Endothelial cell (in vitro differentiated cells): ENCODE measurements at places on chromosomes 5 and 9. TPM values are rescaled to one million over a fixed set of nuclear protein-coding genes. Genes with fewer than 3 reads are reported as not detected.

DNA sequence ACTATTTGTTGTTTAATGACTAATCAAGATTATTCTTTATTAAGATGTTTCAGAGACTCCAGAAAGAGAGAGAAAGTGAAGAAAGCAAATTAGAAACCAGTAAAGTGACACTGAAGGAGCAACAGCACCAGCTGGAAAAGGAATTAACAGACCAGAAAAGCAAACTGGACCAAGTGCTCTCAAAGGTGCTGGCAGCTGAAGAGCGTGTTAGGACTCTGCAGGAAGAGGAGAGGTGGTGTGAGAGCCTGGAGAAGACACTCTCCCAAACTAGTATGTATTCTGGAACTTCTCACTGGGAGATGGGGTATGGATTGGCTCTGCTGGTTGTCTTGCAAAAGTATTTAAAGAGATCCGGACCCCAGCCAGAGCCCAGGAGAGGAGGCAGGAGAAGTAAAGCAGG lies 33.6 kb downstream of the RAB14 start:
- H3K27ac ChIP-seq, result no peak overlapping the region
- H3K4me3 ChIP-seq, result no peak overlapping the region
- peaks cover 20% of the 10 kb centered on the region for H3K36me3 ChIP-seq
- peaks cover 6% of the 10 kb centered on the region for H3K4me1 ChIP-seq

- no peaks in the 10 kb centered on the region for H3K27me3 ChIP-seq
- H3K4me1 ChIP-seq, result no peaks in the 10 kb centered on the region
- no peak for DNase-seq
- no peak overlapping the region for H3K27ac ChIP-seq
- H3K4me3 ChIP-seq, result no peak overlapping the region
- H3K36me3 ChIP-seq, result no peaks in the 10 kb centered on the region
Observed at GRCh38 chr5:128596071-128596470, 58.0 kb upstream of the FBN2 start.

DNA sequence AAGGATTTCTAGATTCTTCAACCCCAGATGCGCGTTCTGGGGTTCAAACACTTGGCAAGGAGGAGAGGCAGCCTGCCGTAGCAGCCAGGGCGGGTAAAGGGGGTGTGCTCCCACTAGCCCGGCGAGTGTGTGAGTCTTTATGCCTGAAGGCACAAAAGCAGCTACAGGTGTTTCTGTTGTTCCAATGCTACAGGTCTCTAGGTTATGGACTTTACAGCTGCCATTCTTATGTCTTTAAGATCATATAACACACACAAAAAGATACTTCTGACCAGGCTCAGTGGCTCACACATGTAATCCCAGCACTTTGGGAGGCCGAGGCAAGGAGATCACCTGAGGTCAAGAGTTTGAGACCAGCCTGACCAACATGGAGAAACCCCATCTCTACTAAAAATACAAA lies 133.6 kb upstream of the RETREG1 start:
- no peak overlapping the region for H3K27ac ChIP-seq
- H3K4me1 ChIP-seq, result no peaks in the 10 kb centered on the region
- H3K27me3 ChIP-seq, result peaks cover 13% of the 10 kb centered on the region

GRCh38 chr5:63554191-63554590 lies 408.1 kb downstream of the HTR1A start:
- no peak for DNase-seq
- no peaks in the 10 kb centered on the region for H3K4me1 ChIP-seq
- H3K4me3 ChIP-seq, result no peak overlapping the region
- H3K27me3 ChIP-seq, result no peaks in the 10 kb centered on the region

DNA sequence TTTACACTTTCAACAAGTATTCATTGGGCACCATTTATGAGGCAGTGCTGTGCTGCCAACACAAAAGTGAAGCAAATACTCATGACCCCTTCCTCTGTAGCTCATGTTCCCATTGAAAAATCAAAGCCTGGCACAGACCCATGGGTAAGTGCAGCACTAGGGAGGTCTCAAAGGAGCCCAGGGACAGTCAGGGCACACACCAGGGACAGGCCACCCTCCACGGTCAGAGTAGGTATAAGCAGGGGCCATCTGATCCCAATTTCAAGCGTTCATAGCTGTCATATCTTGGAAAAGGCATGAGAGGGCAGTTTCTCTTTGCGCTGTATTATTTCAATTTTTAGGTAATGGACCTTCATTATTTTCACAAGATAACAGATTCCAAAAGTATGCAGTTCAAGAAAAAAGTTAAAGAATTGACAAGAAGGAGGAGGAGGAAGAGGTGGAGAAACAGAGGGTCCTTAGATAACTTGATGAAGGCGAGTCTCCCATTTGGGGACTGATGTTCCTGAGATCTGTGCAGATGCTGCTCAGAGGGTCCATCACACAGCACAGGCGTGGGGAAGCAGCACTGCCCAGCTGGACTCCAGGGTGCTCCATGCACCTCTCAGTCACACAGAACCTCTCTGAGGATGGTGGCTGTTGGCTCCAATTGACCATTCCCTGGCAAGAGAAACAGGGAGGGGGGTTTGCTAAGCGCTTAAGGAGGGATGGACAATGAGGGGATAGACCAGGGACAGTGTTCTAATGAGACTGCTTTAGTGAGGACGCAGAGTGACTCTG lies 7.5 kb downstream of the CTSL start:
- no peak overlapping the region for H3K4me3 ChIP-seq
- no peak for DNase-seq
- peaks cover 5% of the 10 kb centered on the region for H3K4me1 ChIP-seq

DNA sequence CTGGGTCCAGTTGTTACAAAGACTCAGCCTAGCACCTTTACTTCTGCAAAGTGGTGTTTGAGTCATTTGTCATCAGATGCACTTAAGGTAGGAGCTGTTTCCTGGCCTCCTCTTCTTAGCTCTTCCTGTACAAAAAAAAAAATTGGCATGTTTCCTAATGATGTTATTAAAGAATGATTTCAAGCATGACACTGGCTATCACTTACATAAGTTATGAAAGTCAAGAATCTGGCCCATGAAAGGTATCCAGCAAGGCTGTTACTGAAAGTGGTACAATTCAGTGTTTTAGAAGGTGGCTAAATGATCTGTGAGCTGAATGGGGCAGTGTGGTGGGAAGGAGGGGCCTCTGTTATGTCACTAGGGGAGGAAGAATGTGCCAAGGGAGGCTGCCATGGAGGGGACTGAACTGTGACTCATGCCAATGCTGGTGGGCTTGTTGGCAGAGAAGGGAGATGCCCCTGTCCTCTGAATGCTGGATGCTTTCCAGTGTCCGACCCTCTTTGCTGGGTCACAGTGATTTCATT lies 175.1 kb upstream of the MAP1B start:
- peaks cover 11% of the 10 kb centered on the region for H3K4me1 ChIP-seq
- H3K4me3 ChIP-seq, result no peak overlapping the region
- H3K27me3 ChIP-seq, result no peaks in the 10 kb centered on the region
- H3K36me3 ChIP-seq, result no peaks in the 10 kb centered on the region
- no peak for DNase-seq
- H3K27ac ChIP-seq, result peak overlapping the region; percentile 59

CDH12 gene
- 0.26 TPM for total RNA-seq

DNA sequence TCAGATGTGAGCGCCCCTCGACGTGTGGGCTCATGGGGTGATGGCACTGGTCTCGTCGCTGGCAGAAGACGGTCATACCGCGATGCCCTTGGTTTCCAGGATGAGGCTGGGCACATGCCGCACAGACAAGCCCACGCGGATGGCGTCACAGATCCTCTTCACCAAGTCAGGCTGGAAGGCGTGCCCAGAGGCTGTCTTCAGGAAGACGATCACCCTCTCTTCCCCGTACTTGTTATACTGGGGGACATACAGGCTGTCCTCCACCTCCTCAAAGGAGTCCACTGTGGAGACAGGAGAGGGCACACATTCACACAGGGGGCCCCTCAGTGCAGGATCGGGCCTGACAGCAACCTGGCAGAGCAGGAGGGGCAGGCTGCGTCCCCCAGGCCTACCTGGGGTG lies 41.9 kb upstream of the ZNF354A start:
- H3K27ac ChIP-seq, result no peak overlapping the region
- DNase-seq, result no peak

CNTFR gene
- total RNA-seq, result 3.1 TPM

- H3K4me1 ChIP-seq, result no peaks in the 10 kb centered on the region
- H3K27me3 ChIP-seq, result peaks cover 8% of the 10 kb centered on the region
- DNase-seq, result no peak
- H3K4me3 ChIP-seq, result no peak overlapping the region
- H3K36me3 ChIP-seq, result peaks cover 51% of the 10 kb centered on the region
Observed at GRCh38 chr5:150034662-150035061, 34.1 kb downstream of the HMGXB3 start.

DNA sequence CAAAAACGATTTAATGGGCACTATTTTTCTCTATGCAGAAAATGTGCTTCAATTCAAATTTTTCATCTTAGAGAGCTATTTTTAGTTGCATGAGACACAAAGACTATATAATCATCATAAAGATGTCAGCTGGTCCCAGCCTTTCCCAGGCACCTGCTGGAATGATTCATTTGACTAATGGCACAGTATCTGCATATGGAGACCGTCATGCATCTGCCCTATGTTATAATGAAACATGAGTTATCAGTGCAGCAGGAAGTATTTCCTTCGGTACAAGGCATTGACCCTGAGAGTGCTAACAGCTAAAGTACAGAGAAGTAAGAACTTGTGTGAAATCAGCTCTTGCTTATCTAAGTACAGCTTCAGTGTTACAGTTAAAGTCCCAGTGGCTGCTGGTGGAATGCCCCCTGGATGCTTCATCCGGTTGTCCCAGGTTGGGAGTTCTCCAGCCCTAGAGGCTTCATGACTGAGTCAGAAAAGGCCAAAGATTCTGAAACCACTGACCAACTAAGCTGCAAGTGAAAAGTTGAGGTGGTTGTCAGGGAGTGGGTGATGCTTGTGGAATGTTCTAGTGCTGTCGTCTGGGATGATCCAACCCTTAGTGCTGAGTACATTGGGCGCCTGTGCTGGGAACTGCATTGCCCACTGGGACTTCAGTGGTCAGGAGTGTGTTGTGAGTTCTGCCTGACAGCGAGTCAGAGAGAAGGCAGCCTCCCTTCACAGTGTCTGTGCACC lies 57.2 kb downstream of the MTRR start:
- no peak overlapping the region for H3K27ac ChIP-seq
- H3K36me3 ChIP-seq, result no peaks in the 10 kb centered on the region
- H3K4me1 ChIP-seq, result no peaks in the 10 kb centered on the region
- peaks cover 2% of the 10 kb centered on the region for H3K27me3 ChIP-seq

DNA sequence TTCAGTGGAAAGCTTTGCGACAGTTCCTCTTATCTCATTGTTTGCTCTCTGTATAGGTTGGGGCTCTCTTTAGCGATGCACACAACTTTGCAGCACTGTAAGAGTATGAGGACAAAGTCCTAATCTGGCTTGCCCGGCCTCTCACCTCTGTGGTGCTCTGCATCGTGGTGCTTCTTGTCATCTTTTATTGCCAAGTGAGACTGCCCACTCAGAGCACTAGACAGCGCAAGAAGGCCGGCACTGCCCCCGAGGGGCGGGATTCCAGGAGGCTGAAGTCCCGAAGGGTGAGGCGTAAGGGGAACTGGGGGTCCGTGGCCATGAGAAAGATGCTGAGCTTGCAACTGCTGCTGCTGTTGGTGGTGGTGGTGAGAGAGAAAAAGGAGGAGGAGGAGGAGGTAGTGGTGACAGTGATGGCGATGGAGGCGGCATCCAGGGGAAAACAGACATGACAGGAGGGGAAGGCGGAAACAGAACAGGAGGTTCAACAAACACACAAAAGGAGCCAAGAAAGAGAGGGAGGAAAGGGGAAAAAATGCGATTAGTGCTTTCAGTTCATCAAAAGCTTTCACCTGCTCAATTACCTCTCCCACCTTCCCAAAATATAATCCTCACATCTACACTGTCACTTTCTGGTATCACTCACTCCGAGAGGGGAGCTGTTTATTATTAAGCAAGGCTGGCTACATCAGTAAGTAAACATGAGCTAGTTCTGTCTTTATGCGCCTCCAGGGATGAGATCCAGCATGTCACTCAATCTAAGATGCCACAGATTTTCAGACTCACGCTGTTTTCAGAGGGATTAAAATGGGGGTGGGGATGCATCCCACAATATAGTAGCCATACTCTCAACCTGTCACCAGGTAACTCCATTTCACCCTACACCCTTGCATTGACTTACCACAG lies 55.1 kb downstream of the TLE1 start:
- no peak overlapping the region for H3K4me3 ChIP-seq
- H3K27ac ChIP-seq, result no peak overlapping the region
- peaks cover 5% of the 10 kb centered on the region for H3K4me1 ChIP-seq
- H3K27me3 ChIP-seq, result peaks cover 4% of the 10 kb centered on the region

SHB gene
- 18.5 TPM for total RNA-seq

DNA sequence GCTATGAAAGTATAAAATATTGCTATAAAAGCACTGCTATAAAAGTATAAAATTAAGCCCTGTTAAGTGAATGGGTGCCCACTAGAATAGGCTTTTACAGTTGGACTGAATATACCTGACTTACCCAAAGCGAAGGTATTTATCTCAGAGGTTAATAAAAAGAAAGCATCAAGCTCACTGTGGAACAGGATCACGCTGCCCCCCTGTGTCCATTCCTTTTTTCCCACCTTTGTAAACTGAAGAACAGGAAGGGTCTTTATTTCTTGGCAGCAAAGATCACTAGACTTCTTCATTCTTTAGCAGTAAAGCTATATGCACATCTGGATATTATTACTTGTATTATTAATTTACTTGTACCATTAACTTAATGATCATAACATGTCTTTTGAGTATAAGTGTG lies 22.1 kb upstream of the PLPP6 start:
- H3K36me3 ChIP-seq, result no peaks in the 10 kb centered on the region
- H3K27ac ChIP-seq, result no peak overlapping the region
- H3K4me3 ChIP-seq, result no peak overlapping the region

PLPP7 gene
- total RNA-seq, result 4.9 TPM

LIX1 gene
- total RNA-seq, result 0.46 TPM

DNA sequence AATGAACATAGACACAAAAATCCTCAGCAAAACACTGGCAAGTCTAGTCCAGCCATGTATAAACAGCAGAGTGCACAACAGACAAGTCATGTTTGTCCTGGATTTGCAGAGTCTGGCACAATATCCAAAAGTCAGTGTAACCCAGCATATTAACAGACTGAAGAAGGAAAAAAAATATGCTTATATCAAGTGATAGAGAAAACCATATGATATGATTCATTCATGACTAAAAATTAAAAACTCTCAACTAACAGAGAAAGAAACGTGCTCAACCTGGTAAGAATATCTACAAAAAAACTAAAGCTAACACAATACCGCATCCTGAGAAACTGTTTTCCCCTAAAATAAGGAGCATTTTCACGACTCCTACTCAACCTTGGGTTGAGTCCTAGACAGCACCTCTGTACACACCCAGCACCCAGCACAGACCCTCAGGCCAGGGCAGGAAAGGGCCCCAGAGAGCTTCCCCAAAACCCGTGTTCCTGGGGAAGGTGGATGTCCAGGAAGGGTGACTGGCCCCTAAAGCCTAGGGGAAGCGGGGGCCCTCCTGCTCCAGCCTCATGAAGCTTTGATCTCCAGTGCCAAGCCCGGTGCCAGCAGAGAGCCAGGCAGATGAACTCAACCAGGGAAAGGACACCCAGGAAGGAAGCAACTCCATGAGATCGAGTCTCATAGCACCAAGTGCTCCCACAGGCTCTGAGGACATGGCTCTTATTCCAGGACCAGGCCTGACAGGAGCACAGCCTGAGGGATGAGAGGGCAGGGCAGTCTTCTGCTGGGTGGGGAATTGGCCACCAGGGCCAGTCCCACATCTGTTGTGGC lies 38.9 kb downstream of the ADAMTS2 start:
- peak overlapping the region; percentile 6 for H3K4me3 ChIP-seq
- peaks cover 8% of the 10 kb centered on the region for H3K27me3 ChIP-seq
- H3K27ac ChIP-seq, result no peak overlapping the region
- no peak for DNase-seq

PCDHGC3 gene
- 68.2 TPM for total RNA-seq
